ENCODE measurements at places on chromosomes 5 and 9.

DNA sequence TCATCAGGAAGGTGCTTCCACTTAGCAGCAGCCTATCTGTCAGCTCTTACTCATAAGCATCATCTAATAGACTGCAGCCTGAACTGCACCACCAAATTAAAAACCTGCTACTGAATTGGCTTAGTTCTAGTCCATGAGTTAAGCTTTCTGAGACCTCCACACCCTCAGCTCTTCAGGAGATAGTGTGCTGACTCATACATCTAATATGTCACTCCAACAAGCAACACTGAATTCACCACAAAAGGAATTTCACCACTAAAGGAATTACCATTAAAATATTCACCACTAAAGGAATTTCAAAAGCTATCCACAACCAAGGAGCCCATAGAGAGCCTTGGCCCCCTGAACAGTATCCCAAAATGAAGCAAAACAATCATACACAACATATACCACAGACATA lies 418.5 kb upstream of the RORB start:
- DNase-seq, result no peak

GRCh38 chr9:9799287-9799686 lies 813.5 kb downstream of the PTPRD start:
- DNase-seq, result no peak

DNA sequence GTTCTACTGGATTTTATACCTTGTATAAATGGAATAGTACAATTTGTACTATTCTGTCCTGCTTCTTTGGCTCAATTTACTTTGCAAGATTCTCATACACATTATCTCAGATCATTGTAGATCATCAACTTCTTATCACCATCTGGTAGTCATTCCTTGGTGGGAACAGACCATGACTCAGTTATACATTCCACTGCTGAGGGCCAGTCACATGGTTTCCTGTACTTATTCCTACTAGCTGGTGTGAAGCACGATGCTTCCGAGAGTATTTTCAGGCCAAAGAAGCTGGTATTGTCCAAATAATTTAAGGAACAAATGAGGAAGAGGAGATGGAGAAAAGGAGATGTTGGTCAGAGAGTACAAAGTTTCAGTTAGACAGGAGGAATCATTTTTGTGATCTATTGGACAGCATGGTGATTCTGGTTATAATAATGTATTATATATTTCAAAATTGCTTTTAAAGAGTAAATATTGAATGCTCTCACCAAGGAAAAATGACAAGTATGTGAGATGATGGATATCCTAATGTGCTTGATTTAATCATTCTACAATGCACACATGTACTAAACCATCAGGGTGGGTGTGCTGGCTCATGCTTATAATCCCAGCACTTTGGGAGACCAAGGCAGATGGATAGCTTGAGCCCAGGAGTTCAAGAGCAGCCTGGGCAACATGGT lies 124.1 kb downstream of the SYK start:
- DNase-seq, result no peak

- DNase-seq, result no peak
These were observed 20.0 kb downstream of the STOM start for GRCh38 chr9:121350036-121350435.

GRCh38 chr5:7850395-7851239 lies at the start of gene CFAP90:
TSS of gene CFAP90 (minus strand) at chr5:7851133. CDS start at chr5:7851021, 112 bp downstream.
- DNase-seq, result no peak

- DNase-seq, result no peak
These were observed 272.5 kb downstream of the CETN3 start for GRCh38 chr5:90136952-90137528.

GRCh38 chr5:176407456-176408251 lies 8.7 kb downstream of the CLTB start:
- no peak for DNase-seq

GRCh38 chr5:174083056-174083827 lies 37.7 kb downstream of the NSG2 start:
- no peak for DNase-seq

DNA sequence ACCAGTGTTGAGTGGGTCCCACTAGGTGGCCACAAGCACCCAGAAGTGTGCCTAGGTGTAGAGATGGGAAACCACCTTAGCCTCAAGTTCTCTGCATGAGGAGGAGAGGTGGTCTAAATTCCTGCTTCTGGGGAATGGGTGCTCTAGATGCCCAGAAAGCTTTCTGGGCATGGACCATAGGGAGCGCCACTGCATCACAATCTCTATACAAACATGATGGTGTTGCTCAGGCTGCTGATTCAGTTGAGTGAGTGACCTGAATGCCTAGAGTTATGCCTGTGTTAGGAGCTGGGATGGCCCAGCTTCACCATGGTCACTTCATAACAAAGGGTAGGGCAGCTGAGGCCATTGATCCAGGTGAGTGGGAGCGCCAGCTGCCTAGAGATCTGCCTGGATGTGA lies 667.9 kb upstream of the ARRDC3 start:
- no peak for DNase-seq

DNA sequence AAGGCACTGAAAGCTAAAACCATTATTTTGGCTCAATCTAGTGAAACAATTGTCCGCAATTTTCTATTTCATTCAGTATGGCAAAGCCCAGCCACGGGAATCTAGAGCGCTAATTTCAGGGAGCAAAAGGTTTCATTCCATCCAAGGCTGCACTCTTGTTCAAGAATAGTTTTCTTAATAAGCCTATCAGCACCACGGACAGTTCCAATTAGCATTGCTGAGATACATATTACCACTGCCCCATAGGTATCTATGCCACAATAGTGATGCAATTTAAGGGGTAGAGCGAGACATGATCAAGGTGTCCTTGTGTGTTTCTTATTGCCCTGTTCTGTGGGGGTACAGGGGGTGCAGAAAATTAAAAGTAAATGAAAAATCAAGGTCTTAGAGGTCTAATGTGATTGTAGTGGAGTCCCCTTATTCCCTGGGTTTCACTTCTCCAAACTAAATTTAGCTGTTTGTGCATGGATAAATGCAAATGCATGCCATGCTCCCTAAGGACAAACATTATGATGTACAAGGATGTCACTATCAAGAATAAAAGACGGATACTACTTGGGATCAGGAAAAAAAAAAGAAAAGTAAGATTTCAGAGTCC lies 45.5 kb downstream of the SPOCK1 start:
- no peak for DNase-seq

- no peak for DNase-seq
These were observed 142.7 kb downstream of the ANXA1 start for GRCh38 chr9:73294336-73294735.

- no peak for DNase-seq
These were observed 3.1 kb upstream of the STX17 start for GRCh38 chr9:99903393-99903792.

DNA sequence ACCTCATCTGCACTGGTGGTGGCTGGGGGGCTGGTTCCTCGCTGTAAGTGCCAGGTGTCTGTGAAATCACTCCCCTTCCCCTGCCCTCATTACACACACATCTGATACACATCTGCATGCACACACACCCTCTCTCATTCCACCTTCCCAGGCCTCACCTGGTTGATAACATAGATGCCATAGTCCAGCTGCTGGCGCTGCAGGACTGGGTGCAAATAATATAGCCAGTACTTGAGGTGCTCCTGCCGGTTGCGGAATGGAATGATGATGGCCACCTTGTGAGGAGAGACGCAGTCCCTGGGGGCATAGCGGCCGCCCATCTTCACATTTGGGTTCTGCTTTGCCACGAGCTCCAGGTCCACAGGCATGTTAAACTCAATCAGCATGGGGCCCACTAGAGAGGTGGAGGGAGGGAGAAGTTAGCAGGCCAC lies 32.1 kb downstream of the B4GALT1 start:
- no peak for DNase-seq

- no peak for DNase-seq
These were observed 6.5 kb downstream of the HK3 start for GRCh38 chr5:176892663-176893062.

- DNase-seq, result no peak
These were observed 161.8 kb downstream of the ICE1 start for GRCh38 chr5:5584236-5584745.

- DNase-seq, result no peak
These were observed 219.4 kb upstream of the GLRA1 start for GRCh38 chr5:152144030-152144429.

DNA sequence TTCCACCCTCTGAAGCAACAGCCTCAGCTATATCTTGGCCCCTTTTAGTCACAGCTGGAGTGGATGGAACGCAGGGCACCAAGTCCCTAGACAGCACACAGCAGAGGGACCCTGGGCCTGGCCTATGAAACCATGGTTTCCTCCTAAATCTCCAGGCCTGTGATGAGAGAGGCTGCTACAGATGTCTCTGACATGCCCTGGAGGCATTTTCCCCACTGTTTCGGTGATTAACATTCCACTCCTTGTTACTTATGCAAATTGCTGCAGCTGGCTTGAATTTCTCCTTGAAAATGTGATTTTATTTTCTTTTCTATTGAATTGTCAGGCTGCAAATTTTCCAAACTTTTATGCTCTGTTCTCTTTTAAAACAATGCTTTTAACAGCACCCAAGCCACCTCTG lies 384.8 kb downstream of the PRR16 start:
- no peak for DNase-seq

GRCh38 chr5:88248743-88249540 lies 19.7 kb downstream of the TMEM161B start:
- DNase-seq, result no peak

DNA sequence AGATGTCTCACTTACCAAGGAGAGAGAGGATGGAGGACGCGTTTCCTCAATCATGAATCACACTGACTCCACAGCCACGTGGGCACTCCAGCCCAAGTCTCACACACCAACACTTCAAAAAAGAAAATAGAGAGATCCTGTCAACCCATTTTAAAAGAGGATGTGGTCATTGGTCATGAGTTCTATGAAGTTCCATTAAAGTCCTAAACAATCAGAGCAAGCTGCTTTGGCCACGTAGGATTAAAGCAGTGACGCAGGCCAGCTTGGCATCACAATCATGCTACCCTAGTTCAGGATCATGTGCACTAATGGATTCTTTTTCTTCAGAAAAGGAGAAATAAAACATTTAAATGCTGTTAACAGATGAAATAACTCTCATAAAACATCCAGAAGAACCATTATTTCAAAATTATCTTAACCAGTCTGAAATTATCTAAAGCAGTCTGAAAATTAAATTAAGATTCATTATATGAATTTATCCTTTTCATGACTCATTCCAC lies 108.1 kb downstream of the SEMA5A start:
- DNase-seq, result no peak

- no peak for DNase-seq
These were observed 103.3 kb downstream of the SYK start for GRCh38 chr9:90904706-90905478.

DNA sequence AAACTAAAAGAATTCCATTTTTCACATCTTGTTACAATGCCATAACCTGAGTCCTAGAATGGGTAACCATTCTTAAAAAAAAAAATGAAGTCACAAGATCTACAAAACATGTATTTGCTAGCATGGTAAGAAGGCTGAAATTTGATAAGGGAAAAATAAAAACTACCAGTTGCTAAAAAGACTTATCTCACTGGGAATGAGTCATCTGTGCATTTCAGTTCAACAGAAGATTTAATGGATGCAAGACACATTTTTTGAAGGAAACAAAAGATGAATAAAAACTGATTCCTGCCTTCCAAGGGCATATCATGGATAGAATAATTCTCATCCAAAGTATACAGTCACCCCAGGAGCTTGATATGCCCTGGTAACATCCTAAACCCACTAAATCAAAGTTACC lies 47.2 kb downstream of the SGTB start:
- DNase-seq, result no peak

Measured in activated CD4-positive, alpha-beta memory T cell treated with anti-CD3 and anti-CD28 coated beads, Interleukin-2, amount 10 ng/mL, durations not matched to agents 7 days and 5 days (primary cell).